Liver (tissue), 10 donors: ENCODE measurements at places on chromosomes 12 and 14. TPM values are rescaled to one million over a fixed set of nuclear protein-coding genes. Genes with fewer than 3 reads are reported as not detected.

- no peaks in the 10 kb centered on the region for H3K36me3 ChIP-seq
- no peak overlapping the region for H3K27ac ChIP-seq
- H3K4me1 ChIP-seq = no peaks in the 10 kb centered on the region
- DNase-seq = no peak
These were observed 99.8 kb downstream of the BORCS5 start for GRCh38 chr12:12456637-12457036.

DNA sequence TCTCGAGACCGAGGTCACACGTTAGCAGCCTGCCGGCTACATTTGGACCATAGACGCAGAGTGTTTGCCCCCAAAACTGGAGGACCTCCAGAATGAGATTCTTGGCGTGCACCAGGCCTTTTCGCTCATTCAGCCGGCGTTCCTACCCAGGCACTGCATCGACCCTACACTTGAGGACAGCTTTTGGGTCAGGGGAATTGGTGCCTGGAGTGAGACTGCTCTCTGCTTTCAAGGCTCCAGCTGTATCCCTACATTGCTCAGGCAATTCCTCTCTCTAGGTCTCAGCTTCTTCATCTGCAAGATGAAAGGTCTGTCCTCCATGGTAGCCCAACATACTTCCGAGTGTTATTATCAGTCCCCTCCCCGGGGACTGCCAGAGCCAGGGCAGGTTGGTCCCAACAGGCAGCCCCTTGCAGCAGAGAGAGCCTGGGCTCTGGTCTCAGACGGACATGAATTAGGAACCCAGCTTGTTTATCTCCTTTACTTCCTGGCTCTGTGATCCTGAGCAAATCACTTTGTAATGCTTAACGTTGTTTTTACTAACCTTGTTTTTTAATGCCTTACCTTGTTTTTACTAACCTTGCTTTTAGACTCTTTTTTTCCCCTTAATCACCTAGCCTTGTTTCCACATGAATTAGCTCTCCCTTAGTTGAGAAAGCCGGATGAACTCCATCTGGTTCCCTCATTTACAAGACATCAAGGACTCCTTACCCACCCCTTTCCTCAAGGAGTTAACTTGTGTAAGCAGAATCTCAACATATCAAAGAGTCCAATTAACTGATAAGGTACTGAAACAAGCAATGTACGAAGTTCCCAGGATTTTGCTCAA, 892 bp downstream of the TCHP start:
- DNase-seq = no peak
- peak overlapping the region; percentile 94 for H3K4me3 ChIP-seq
- H3K27me3 ChIP-seq = no peaks in the 10 kb centered on the region
- H3K27ac ChIP-seq = no peak overlapping the region

DNA sequence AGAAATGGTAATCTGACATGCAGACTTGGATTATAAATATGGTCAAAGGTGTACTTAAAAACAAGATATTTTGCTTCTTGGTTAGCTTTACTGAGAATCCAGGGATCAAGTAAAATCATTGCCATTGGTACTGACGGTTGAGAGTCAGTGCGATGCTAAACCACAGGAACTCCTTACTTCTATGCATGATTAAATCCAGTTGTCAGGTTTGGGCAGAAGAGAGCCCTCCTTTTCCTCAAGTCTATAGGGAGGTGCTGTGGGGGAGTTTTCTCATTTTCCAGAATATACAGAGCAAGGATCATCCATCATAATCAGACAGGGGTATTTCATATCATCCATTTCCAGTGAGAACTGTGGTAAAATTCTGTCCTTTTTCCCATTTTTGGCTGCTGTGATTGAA, 839.1 kb downstream of the NRXN3 start:
- H3K4me3 ChIP-seq = no peak overlapping the region
- no peak overlapping the region for H3K27ac ChIP-seq
- H3K36me3 ChIP-seq = no peaks in the 10 kb centered on the region
- H3K27me3 ChIP-seq = no peaks in the 10 kb centered on the region
- no peaks in the 10 kb centered on the region for H3K4me1 ChIP-seq

DNA sequence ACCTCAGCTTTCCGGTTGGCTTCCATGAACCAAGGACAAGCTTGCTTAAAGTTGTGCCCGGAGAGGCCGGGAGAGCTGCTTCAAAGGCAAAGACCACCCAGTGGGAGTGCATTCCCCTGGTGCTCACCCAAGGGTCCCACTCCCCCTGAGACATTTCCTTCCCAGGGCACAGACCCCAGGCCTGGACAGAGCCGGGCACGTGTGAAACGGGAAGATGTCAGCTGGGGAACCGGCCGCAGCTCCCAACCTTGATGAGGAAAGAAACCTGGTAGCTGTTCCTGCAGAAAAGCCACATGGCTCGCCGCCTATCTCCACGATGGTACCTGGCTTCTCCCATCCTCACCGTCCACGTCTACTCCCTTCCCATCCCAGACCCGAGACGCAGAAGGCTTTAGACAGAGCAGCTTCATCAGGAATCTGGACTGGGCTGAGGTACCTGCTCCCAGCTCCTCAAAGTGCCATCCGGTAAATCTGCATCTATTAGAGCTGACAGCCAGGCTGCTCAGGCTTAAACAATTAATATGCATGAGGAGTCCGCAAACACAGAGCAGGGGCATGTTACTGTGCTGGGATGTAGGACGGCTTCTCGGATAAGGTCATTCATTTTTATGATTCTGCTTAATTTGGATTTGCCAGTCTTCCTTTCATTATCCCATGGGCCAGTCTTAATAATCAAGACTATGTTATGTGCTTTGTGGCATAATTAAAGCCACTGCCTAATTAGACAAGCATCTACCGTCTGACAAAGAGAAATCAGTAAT, 53.1 kb downstream of the GALNT9 start:
- no peak overlapping the region for H3K4me3 ChIP-seq
- H3K36me3 ChIP-seq = no peaks in the 10 kb centered on the region
- no peak overlapping the region for H3K27ac ChIP-seq

GRCh38 chr12:120856980-120857379, 47.2 kb downstream of the SPPL3 start:
- DNase-seq = no peak
- no peak overlapping the region for H3K4me3 ChIP-seq

- no peaks in the 10 kb centered on the region for H3K27me3 ChIP-seq
- no peaks in the 10 kb centered on the region for H3K36me3 ChIP-seq
- H3K4me3 ChIP-seq = peak overlapping the region; percentile 60
- peak; percentile 45 for DNase-seq
These were observed 991 bp downstream of the FBXL14 start for GRCh38 chr12:1593174-1594005.

DNA sequence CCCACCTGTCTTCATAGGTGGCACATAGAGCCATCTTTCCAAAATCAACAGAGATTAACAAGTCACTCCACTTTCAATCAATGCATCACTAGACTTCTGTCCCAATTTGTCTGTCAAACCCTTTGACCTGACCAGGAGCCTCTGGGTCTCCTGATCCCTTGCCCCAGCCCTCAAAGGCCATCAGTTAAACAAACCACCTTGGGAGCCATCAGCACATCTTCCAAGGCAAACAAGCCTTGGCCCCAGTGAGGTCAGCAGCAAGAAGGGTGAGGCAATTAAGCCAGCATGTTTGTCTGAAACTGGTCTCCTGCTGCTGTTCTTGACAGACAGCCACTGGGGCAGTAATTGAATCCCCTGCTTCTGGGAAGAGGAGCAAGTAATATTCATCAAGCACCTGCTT, 742.8 kb upstream of the TBX3 start:
- peaks cover 2% of the 10 kb centered on the region for H3K4me1 ChIP-seq
- H3K27me3 ChIP-seq = no peaks in the 10 kb centered on the region
- DNase-seq = no peak
- H3K27ac ChIP-seq = no peak overlapping the region
- no peaks in the 10 kb centered on the region for H3K36me3 ChIP-seq

DNA sequence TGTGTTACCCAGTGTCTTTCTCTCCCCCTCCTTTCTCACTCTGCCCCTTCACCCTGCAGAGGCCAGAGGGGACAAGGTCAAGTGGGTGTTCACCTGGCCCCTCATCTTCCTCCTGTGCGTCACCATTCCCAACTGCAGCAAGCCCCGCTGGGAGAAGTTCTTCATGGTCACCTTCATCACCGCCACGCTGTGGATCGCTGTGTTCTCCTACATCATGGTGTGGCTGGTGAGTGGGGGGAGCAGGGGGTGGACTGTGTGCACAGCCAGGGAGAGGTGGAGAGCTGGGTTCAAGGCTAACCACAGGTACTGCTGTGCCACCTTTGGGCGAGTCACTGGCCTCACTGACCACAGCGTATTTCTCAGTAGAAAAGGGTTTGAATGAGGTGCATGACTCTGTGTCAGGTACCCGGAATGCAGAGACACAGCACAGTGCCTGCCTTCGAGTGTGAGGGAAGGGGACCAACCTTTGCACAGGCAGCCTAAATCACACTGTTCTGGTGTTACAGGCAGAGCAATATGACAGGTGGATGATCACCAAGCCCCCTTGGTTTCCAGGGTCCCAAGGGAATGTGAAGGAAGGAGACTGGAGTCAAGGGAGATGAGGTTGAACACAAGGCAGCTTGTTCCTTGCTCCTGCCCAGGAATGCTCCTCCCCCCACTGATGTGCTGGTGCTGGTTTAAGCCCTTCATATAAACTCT, 30.8 kb upstream of the RIN3 start:
- no peak overlapping the region for H3K4me3 ChIP-seq
- DNase-seq = no peak
- H3K27me3 ChIP-seq = no peaks in the 10 kb centered on the region

DNA sequence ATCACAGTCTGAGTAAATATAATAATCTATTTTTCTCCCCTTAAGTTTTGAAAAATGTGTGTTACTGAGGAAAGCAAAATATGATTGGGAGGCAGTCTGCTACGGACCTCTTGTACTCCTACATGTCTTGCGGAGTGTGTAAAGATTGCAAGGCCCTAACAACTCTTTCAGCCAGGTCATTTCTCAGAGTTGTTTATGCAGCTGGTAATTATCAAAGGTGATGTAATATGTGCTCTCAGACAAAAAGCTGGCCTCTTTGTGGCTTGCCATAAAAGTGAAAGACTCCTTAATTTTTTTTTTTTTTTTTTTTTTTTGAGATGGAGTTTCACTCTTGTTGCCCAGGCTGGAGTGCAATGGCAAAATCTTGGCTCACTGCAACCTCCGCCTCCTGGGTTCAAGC, 40.5 kb upstream of the MON2 start:
- no peak for DNase-seq
- no peaks in the 10 kb centered on the region for H3K4me1 ChIP-seq
- no peak overlapping the region for H3K4me3 ChIP-seq
- no peak overlapping the region for H3K27ac ChIP-seq
- no peaks in the 10 kb centered on the region for H3K36me3 ChIP-seq

GRCh38 chr12:55642267-55642666, 5.6 kb downstream of the OR10P1 start:
- no peak overlapping the region for H3K4me3 ChIP-seq
- no peaks in the 10 kb centered on the region for H3K36me3 ChIP-seq
- peak overlapping the region; percentile 36 for H3K27ac ChIP-seq
- peaks cover 5% of the 10 kb centered on the region for H3K4me1 ChIP-seq
- H3K27me3 ChIP-seq = no peaks in the 10 kb centered on the region
- no peak for DNase-seq

GRCh38 chr14:30362369-30363218, 196.4 kb upstream of the G2E3 start:
- no peak for DNase-seq
- H3K4me1 ChIP-seq = no peaks in the 10 kb centered on the region
- no peak overlapping the region for H3K27ac ChIP-seq
- no peaks in the 10 kb centered on the region for H3K27me3 ChIP-seq
- H3K4me3 ChIP-seq = no peak overlapping the region

DNA sequence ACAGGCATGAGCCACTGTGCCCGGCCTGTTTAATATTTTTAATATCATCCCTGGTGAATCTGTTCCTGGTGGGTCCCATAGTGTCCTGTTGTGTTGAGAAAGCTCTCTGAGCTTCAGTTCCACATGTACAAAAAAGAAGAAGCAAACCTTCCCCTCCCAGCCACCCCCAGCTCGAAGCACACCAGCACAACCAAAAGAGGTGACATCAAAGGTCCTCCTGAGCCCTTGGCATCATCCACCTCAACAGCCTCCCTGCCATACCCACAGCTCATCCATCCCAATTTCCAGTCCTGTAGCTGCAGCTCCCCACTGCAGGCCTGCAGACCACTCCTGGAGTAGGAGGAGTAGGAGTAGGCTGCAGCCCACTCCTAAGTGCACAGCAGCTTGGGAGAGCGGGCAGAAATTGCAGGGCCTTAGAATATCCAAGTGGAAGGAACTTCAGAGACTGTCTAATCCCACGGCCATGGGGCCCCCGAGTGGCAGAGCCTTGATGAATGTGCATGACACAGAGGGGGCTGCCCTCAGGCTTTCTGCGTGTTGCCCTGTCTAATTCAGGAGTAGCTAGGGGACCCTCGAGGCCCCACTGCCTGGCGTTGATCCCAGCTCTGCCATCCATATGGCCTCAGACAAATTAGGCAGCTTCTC, 36.7 kb upstream of the CD9 start:
- peaks cover 8% of the 10 kb centered on the region for H3K4me1 ChIP-seq
- no peak for DNase-seq
- no peak overlapping the region for H3K27ac ChIP-seq
- H3K4me3 ChIP-seq = no peak overlapping the region
- no peaks in the 10 kb centered on the region for H3K36me3 ChIP-seq

GRCh38 chr12:98618952-98619351, 25.5 kb downstream of the SLC25A3 start:
- H3K27ac ChIP-seq = no peak overlapping the region
- no peaks in the 10 kb centered on the region for H3K27me3 ChIP-seq
- H3K4me3 ChIP-seq = no peak overlapping the region
- H3K36me3 ChIP-seq = no peaks in the 10 kb centered on the region

- no peak for DNase-seq
- peaks cover 11% of the 10 kb centered on the region for H3K4me1 ChIP-seq
- H3K27me3 ChIP-seq = no peaks in the 10 kb centered on the region
- no peak overlapping the region for H3K4me3 ChIP-seq
- H3K27ac ChIP-seq = no peak overlapping the region
These were observed 31.5 kb upstream of the LMNTD1 start for GRCh38 chr12:25584596-25584995.

DNA sequence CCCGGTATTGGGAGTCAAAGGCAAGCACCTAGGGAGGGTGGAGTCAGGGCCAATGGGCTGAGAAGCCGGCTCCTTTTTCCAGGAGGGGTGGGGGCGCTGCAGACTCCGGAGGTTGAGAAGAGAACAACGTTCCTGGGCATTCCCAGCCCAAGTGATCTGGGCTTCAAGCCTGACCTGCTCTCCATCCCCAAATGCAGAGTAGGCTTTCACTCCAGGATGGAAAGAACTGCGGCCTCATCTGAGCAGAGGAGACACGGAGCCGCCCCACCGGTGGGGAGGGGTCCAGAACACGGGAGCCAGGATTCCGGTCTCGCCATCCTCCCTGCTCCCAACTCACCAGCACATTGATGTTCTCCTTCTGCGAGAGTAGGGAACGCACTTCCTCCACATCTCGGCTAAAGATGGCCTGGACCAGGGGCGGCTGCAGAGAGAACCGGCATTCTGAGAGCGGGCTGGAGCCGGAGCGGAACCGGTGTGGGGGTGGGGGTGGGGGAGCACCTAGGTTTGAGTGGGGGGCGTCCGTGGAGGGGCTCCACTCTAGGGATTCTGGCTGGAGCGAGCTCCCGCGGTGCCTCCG, 605 bp downstream of the ANKRD52 start:
- H3K4me3 ChIP-seq = peak overlapping the region; percentile 81
- peak overlapping the region; percentile 63 for H3K27ac ChIP-seq
- H3K36me3 ChIP-seq = peaks cover 20% of the 10 kb centered on the region
- DNase-seq = no peak

GRCh38 chr12:74293689-74294131, 243.9 kb upstream of the ATXN7L3B start:
- no peak overlapping the region for H3K4me3 ChIP-seq
- H3K36me3 ChIP-seq = no peaks in the 10 kb centered on the region
- H3K27ac ChIP-seq = no peak overlapping the region
- no peak for DNase-seq
- H3K27me3 ChIP-seq = no peaks in the 10 kb centered on the region

KRT82 gene
- total RNA-seq = not detected

GNB3 gene
- not detected for total RNA-seq

TAS2R7 gene
- total RNA-seq = 0.42 TPM

KITLG gene
- 3.0 TPM for total RNA-seq

RNASE2 gene
- 27.0 TPM for total RNA-seq

MYH7 gene
- total RNA-seq = 0.42 TPM

SAMD4A gene
- 17.8 TPM for total RNA-seq

AREL1 gene
- total RNA-seq = 18.2 TPM
